NK-92 treated with Interleukin-12 subunit alpha and Interleukin-12 subunit beta, amount 100 ng/mL, for 24 hours (cell line): ENCODE measurements at places on chromosomes 5 and 9.

GRCh38 chr5:78806544-78806943 lies 158.0 kb upstream of the LHFPL2 start:
- no peak for DNase-seq

DNA sequence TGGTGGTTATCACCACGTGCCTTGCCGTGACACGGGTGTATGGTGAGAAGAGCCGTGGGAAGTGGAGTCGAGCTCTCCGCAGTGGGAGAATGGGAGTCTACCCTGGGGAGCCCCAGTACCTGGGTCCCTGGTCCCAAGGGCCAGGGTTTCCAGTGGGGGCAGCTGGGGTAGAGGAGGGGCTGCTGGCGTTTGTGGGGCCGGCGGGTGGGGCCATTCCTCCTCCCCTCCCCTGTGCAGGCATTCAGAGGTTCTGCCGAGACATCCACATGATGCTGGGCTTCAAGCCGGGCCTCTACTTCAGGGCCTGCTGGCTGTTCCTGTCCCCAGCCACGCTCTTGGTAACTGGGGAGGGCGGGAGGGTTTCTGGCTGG lies 14.7 kb downstream of the SLC6A7 start:
- no peak for DNase-seq

DNA sequence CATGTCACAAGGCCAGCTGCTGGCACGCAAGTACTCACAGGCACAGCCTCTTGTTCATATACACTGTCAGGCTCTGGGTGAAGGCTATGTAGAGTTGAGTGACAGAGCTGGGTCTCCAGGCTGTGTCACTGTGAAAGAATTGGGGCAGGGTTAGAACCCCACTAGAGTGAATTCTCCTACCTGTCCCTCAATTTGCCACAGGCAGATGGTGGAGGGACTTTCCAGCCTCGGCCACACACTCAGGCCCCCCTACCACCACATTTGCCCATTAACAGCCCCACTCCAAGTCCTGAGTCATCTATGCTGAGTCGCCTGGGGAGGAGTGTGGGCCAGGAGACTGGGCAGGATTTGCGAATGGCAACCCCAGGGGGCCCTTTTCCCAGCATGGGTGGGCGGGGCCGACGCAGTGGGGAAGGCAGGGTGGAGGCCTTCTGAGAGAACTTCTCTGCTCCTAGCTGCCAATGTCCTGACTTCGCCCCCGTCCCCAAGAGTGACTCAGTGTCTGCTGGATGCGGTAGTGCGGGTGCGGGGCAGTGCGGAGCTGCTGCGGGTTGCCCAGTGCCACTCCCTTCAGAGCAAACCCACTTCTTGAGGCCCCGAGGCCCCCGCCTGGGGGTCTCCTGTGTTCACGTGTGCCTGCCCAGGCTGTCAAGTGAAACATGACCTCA lies 50.3 kb upstream of the PSD2 start:
- peak; percentile 49 for DNase-seq

DNA sequence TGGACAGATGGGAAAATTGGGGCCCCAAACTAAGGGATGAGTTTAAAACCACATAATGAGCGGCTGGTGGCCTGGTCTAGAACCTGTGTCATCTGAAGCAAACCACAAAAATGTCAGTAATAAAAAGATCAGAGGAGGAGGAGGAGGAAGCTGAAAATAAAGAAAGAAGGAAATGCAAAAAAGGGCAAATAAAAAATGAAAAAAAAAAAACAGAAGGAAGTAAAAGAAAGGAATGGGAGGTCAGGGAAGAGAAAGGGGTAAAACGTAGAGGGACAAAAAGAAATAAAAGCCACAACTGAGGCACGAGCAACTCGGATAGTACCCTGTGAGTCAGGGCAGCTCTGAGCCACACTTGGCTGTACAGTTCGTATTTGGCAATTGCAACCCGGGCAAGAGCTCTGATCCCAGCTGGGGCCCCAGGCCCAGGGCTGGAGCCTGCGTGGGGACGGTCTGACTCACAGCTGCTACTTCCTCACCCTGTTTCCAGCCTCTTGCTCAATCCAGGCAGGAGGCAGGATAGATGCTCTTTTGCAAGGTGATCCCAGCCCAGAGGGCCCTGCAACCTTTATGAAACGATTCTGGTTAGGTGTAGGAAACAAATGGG lies 137.9 kb upstream of the TRIM32 start:
- DNase-seq, result no peak

DNA sequence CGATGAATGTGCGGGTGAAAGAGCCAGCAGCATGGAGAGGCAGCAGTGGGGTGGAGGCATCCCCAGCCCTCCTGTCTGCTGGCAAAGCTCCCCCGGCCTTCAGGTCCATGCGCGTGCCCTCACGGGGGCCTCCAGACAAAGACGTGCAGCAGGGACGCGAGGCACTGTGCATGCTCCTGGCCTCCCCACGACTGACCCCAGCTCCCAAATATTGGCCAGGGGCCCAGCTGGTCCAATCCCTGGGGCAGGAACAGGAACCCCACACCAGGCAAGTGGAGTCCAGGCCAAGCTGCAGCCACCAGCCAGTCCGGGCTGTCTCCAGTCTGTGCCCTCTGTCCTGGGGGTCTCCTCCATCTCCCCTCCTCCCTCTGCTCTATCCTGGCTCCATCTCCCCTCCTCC lies 33.5 kb upstream of the LRRC14B start:
- no peak for DNase-seq

- no peak for DNase-seq
Observed at GRCh38 chr5:132825033-132825833, 5.2 kb downstream of the SHROOM1 start.

DNA sequence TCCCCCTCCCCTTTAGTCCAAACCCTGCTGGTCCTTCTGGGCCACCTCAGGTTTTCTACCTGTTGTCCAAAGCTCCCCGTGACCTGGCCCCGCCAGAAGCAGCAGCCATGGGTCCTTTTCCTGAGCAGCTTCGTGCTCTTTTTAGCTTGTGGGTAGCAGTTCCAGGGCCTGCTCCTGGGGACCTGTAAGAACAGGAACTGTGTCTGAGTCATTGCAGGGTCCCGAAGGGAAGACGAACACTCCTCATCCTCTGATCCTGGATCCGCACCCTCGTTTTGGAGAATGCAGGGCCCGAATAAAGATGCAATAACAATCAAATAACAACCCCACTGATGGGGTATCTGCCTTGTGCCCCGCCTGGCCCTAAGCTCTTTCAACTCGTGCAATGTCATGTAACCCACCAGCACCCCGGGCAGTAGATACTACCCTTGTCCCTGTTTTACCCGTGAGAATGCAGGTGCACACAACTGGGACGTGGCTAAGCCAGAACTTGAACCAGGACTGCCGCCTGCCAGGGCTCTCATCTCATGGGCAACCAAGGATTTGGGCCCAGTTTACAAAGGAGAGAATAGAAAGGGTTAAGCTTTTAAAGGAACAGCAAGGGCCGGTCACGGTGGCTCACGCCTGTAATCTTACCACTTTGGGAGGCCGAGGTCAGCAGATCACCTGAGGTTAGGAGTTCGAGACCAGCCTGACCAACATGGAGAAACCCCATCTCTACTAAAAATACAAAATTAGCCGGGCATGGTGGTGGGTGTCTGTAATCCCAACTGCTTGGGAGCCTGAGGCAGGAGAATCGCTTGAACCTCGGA lies 33.2 kb downstream of the NEK6 start:
- DNase-seq, result no peak

DNA sequence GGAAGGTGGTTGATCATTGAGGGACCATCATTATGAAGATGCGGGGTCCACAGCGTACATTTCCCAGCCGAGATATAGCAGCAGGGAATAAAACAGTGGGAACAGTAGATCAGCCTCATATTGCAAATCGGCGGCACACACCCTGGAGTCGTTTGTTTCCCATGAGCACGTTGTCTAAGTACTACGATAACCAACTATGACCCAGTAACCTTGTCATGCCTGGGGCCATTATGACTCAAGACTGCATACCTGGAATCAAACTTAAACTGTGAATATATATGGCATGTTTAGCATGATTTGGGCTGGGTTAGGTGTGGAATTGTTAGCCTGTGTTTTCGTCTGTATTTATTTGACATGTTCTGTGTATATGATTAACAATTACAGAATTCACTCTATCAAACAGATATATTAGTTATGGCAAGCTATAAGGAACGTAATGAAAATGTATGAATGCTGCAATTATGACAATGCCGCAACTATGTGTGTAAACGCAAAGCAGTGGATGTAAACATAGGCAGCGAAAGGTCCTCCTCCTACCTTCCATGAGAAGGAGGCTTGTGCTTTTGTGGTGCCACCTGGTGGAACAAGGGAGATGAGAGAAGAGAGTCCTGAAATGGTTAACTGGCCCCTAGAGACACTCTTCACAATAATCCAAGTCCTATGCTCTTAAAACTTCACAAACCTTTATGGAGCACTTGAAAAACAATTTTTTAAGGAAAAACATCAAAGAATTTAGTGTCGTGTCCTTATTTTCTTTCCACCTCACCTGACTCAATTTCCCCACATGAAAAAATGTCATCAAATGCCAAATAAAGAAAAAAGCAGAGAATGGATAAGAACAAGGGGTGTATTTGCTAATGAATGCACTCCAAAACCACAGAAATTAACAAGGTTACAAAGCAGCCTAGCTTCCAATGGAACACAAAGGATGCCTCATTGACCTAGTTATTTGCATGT lies 47.1 kb downstream of the SEMA5A start:
- no peak for DNase-seq
